ENCODE measurements at places on chromosomes 3 and 15.

- no peaks in the 10 kb centered on the region for H3K27me3 ChIP-seq
- H3K4me3 ChIP-seq: no peak overlapping the region
- H3K36me3 ChIP-seq: no peaks in the 10 kb centered on the region
- H3K27ac ChIP-seq: no peak overlapping the region
- DNase-seq: no peak
- H3K4me1 ChIP-seq: no peaks in the 10 kb centered on the region
Observed at GRCh38 chr3:120113128-120114116, 19.2 kb upstream of the GSK3B start.

DNA sequence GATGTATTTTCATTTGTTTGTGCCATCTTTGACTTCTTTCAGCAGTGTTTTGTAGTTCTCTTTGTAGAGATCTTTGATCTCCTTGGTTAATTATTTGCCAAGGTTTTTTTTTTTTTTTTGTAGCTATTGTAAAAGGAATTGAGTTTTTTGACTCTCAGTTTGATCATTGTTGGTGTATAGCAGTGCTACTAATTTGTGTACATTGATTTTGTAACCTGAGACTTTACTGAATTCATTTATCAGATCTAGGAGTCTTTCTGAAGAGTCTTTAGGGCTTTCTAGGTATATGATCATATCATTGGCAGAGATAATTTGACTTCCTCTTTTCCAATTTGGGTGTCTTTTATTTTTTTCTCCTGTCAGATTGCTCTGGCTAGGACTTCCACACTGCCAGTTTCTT, 42.2 kb upstream of the POMGNT2 start:
- H3K27ac ChIP-seq: no peak overlapping the region
- no peaks in the 10 kb centered on the region for H3K36me3 ChIP-seq
- H3K4me3 ChIP-seq: no peak overlapping the region
- no peaks in the 10 kb centered on the region for H3K27me3 ChIP-seq
- no peak for DNase-seq

GRCh38 chr3:12797892-12798558, 1.5 kb downstream of the CAND2 start:
- no peaks in the 10 kb centered on the region for H3K27me3 ChIP-seq
- H3K36me3 ChIP-seq: no peaks in the 10 kb centered on the region

GRCh38 chr15:34514251-34514670, 69.2 kb downstream of the GOLGA8B start:
- peaks cover 14% of the 10 kb centered on the region for H3K4me1 ChIP-seq
- H3K36me3 ChIP-seq: no peaks in the 10 kb centered on the region
- H3K27me3 ChIP-seq: peaks cover 48% of the 10 kb centered on the region
- peak overlapping the region; percentile 59 for H3K4me3 ChIP-seq
- DNase-seq: peak; percentile 63
- peak overlapping the region; percentile 95 for H3K27ac ChIP-seq

DNA sequence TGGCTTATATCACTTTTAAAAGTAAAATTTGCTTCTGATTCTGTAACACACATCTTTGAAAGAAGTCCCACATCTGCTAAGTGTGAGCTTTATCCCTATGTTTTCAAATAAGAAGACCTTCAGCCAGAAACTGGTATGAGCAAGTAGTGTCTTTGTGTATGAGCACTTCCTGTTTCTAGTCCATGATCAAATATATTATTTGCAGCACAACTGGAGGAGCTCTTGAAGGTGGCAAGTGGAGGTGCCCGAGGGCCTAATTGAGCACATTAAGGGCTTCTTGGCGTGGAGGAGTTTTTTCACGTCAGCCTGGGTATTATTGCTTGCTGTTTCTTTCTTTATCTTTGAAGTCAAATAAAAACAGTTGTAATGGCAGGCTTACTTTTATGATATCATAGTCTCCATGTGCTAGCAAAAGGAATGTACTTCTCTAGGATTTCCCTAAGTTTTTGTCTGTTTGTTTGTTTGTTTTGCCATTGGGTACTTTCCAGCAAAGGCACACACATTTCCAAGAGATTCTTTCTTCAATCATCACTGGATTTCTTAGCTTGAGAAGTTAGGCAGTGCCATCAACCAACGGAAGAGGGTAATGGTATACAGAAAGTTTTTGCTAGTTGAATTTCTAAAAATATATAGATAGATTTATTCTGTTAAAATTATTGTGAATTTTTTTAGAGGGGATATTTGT, 68.1 kb downstream of the MEIS2 start:
- DNase-seq: no peak
- H3K27ac ChIP-seq: no peak overlapping the region
- peaks cover 5% of the 10 kb centered on the region for H3K4me1 ChIP-seq
- H3K27me3 ChIP-seq: no peaks in the 10 kb centered on the region

DNA sequence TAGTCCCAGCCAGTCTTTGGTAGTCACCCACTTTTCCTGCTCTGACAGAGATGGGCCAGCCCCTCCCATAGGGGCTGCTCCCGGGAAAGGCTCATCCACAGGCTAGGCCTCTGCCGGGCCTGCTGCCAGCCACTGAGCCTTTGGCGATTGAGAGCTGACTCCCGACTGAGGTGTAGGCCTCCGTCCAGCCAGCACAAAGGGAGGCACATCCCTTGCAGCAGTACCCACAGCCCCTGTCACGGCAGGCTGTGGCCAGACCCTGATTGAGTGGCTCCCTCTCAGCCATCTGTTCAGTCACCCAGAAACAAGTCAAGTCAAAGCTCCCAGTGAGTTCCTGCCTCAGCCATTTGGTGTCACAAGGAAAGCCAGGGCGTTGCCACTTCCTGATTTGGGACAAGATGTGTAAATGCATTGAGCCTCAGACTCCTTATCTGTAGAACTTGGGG, 6.2 kb upstream of the PAK6 start:
- H3K36me3 ChIP-seq: no peaks in the 10 kb centered on the region
- no peak overlapping the region for H3K4me3 ChIP-seq
- no peak for DNase-seq
- peaks cover 3% of the 10 kb centered on the region for H3K4me1 ChIP-seq
- no peak overlapping the region for H3K27ac ChIP-seq
- H3K27me3 ChIP-seq: no peaks in the 10 kb centered on the region

- no peaks in the 10 kb centered on the region for H3K27me3 ChIP-seq
- no peak for DNase-seq
- H3K36me3 ChIP-seq: no peaks in the 10 kb centered on the region
- H3K4me3 ChIP-seq: no peak overlapping the region
- no peaks in the 10 kb centered on the region for H3K4me1 ChIP-seq
- H3K27ac ChIP-seq: peak overlapping the region; percentile 64
Observed at GRCh38 chr15:42331235-42331634, 28.1 kb upstream of the CAPN3 start.

- no peaks in the 10 kb centered on the region for H3K36me3 ChIP-seq
- H3K27ac ChIP-seq: no peak overlapping the region
- no peak for DNase-seq
- no peaks in the 10 kb centered on the region for H3K4me1 ChIP-seq
- H3K27me3 ChIP-seq: no peaks in the 10 kb centered on the region
Observed at GRCh38 chr3:121362035-121362734, 183.6 kb downstream of the POLQ start.

GRCh38 chr15:52804526-52805081, 14.5 kb upstream of the ONECUT1 start:
- no peaks in the 10 kb centered on the region for H3K36me3 ChIP-seq
- H3K4me3 ChIP-seq: peak overlapping the region; percentile 32
- peaks cover 100% of the 10 kb centered on the region for H3K27me3 ChIP-seq
- peaks cover 22% of the 10 kb centered on the region for H3K4me1 ChIP-seq
- no peak for DNase-seq
- H3K27ac ChIP-seq: no peak overlapping the region

DNA sequence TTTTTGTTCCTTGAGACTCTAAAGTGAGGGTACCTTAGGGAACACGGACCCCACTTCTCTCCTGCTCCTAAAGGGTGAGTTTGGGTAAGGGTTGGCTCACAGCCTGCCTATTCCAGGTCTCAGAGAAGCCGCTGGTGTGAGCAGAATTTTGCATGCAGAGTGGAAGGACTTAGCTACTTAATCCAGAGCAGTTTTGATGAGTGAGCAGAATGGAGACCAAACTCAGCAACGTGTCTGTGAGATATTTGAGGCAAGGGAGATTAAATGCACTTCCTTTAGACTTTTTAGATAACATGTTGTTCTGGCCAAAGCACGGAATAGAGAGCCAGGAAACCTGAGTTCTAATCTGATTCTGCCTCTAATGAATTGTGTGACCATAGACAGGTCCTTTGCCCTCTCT, 5.1 kb downstream of the SLC24A1 start:
- H3K4me1 ChIP-seq: no peaks in the 10 kb centered on the region
- no peak overlapping the region for H3K4me3 ChIP-seq
- peaks cover 19% of the 10 kb centered on the region for H3K36me3 ChIP-seq
- H3K27ac ChIP-seq: no peak overlapping the region
- DNase-seq: no peak

DNA sequence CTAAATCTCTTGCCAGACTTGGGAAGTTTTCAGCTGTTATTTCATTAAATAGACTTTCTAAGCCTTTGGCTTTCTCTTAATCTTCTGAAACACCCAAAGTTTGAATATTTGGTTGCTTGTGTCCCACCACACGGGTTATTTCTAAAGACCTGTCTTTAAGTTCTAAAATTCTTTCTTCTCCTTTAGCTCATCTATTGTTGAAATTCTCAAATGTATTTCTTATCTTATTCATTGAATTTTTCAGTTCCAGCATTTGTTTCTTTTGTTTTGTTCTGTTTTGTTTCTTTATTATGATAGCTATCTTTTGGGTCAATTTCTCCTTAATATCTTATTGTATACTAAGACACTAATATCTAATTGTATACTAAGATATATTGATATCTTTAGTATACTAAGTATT, 97.0 kb downstream of the ARRDC4 start:
- H3K27ac ChIP-seq: no peak overlapping the region
- no peaks in the 10 kb centered on the region for H3K4me1 ChIP-seq
- H3K4me3 ChIP-seq: no peak overlapping the region
- DNase-seq: no peak
- no peaks in the 10 kb centered on the region for H3K27me3 ChIP-seq

GRCh38 chr3:73055583-73055982, 5.9 kb upstream of the EBLN2 start:
- no peak overlapping the region for H3K27ac ChIP-seq
- peaks cover 29% of the 10 kb centered on the region for H3K4me1 ChIP-seq
- H3K27me3 ChIP-seq: no peaks in the 10 kb centered on the region
- DNase-seq: no peak

GRCh38 chr3:42830437-42831320, 21.4 kb downstream of the ACKR2 start:
- H3K27me3 ChIP-seq: no peaks in the 10 kb centered on the region
- H3K36me3 ChIP-seq: no peaks in the 10 kb centered on the region
- H3K4me1 ChIP-seq: no peaks in the 10 kb centered on the region
- DNase-seq: no peak
- H3K27ac ChIP-seq: no peak overlapping the region
- no peak overlapping the region for H3K4me3 ChIP-seq

DNA sequence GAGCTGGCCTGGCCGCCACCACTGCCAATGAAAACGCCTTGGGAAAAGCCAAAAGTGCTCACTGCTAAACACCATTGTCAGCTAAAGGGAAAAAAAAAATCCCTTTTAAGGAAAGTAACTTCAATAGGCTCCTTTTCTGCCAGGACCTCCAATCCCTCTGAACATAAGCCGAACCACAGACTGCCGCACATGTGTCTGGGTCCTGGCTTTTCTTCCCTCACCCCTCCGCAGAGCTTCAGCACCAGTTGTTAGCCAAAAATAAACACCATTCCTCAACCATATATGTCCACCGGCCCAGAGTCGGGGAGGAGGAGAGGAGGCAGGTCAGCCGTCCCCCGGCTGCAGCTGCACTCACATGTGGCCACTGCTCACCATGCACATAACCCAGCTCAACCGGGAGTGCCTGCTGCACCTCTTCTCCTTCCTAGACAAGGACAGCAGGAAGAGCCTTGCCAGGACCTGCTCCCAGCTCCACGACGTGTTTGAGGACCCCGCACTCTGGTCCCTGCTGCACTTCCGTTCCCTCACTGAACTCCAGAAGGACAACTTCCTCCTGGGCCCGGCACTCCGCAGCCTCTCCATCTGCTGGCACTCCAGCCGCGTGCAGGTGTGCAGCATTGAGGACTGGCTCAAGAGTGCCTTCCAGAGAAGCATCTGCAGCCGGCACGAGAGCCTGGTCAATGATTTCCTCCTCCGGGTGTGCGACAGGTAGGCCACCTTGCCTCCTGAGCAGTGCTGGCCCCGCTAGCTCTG, at the start of gene FBXL22:
Gene FBXL22, plus strand, starts transcription at position 350 of the 753 bp plus-strand sequence. Its CDS starts 6 bp downstream, at position 356.
- no peaks in the 10 kb centered on the region for H3K27me3 ChIP-seq
- peaks cover 39% of the 10 kb centered on the region for H3K4me1 ChIP-seq
- peak within 1 kb of the TSS; percentile 80 for H3K27ac ChIP-seq
- peaks cover 27% of the 10 kb centered on the region for H3K36me3 ChIP-seq
- H3K4me3 ChIP-seq: peak within 1 kb of the TSS; percentile 72

DNA sequence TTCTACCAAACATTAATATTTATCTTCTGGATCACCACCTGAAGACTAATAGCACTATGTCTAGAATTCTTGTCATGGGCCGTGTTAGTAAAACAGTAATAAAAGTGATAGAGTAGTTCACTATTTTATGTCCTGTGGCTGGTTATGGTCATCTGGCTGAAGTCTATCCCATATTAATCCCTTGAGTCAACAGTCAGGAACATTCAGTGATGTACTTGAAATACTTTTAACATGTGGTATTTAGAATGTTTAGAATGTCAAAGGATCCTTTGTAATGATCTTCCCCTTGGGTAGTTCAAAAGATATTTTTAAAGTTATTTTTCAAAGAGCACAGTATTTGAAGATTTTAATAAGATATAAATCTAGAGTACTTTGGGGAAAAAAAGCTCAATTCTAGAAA, 117.0 kb downstream of the MBNL1 start:
- no peak for DNase-seq
- H3K27me3 ChIP-seq: no peaks in the 10 kb centered on the region
- peaks cover 5% of the 10 kb centered on the region for H3K4me1 ChIP-seq
- no peak overlapping the region for H3K4me3 ChIP-seq
- H3K27ac ChIP-seq: peak overlapping the region; percentile 82

- H3K27ac ChIP-seq: no peak overlapping the region
- peaks cover 5% of the 10 kb centered on the region for H3K4me1 ChIP-seq
- H3K36me3 ChIP-seq: no peaks in the 10 kb centered on the region
- DNase-seq: no peak
Observed at GRCh38 chr3:142033292-142033691, 116.1 kb downstream of the TFDP2 start.

DNA sequence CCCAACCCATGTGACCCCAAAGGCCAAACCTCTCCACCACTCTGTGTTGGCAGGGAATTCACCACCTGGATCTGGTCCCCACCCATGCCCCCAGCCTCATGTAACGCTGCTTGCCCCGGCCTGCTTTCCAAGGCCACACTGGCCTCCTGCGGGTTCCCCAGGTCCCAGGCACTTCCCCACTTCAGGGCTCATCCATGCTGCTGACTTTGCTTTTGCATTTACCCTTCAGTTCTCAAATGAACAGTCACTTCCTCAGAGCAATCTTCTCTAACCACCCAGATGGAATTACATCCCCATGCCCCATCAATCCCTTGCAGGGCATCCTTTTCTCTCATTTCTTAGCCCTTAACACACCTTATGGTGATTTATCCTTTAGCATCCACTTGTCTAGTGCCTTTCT, 9.2 kb downstream of the DAPK2 start:
- DNase-seq: no peak
- H3K27ac ChIP-seq: no peak overlapping the region

DNA sequence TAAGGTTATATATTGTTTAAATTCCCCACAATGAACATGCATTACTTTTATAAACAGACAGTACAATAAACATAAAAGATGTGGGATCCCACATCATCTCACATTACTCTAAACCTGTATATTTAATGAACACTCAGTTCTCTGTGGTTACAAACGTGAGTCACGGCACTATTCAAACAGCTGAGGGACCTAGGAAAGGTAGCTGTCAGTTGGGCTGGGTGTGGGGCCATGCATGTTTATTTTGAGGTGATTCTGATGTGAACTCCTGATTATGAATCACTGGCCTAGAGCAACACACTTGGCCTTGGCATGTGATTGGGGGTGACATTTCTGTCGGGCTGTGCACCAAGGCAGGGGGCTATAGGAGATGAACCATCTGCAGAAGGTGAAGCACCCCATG, 147.6 kb upstream of the HACD2 start:
- DNase-seq: no peak
- H3K27ac ChIP-seq: no peak overlapping the region
- H3K36me3 ChIP-seq: no peaks in the 10 kb centered on the region
- H3K4me3 ChIP-seq: no peak overlapping the region

Data from heart right ventricle (tissue), 16 donors.